ENCODE measurements at places on chromosomes 1 and 21. TPM values are rescaled to one million over a fixed set of nuclear protein-coding genes. Genes with fewer than 3 reads are reported as not detected.
A peak's percentile ranks its signal among the peaks of the same experiment; 100 is the strongest.

GRCh38 chr1:226353698-226354525 lies 44.9 kb upstream of the LIN9 start:
- H3K36me3 ChIP-seq, result peaks cover 13% of the 10 kb centered on the region
- H3K27me3 ChIP-seq, result no peaks in the 10 kb centered on the region
- H3K4me3 ChIP-seq, result no peak overlapping the region

PDC gene
- not detected for total RNA-seq

DNA sequence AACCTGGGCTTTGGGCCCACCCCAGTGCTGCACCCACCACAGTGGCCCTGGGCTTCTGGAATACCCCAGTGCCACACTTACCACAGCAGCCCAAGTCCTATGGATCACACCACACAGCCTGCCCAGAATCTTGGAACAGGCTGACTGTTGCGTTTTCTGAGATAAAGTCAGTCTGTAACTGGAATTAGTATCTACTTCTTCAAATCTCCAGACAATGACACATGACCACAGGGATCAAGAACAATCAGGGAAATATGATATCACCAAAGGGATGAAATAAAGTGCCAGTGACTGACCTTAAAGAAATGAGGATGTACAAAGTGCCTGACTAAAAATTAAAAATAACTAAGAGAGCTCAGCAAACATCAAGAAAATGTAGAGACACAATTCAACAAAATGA lies 239.7 kb upstream of the PLD5 start:
- no peaks in the 10 kb centered on the region for H3K36me3 ChIP-seq
- H3K27me3 ChIP-seq, result no peaks in the 10 kb centered on the region
- no peak overlapping the region for H3K27ac ChIP-seq
- no peaks in the 10 kb centered on the region for H3K4me1 ChIP-seq
- no peak overlapping the region for H3K4me3 ChIP-seq

- no peaks in the 10 kb centered on the region for H3K36me3 ChIP-seq
- H3K27ac ChIP-seq, result no peak overlapping the region
- H3K27me3 ChIP-seq, result peaks cover 5% of the 10 kb centered on the region
- H3K4me1 ChIP-seq, result no peaks in the 10 kb centered on the region
- DNase-seq, result no peak
Measured at GRCh38 chr1:31796707-31797106, 19.1 kb downstream of the SPOCD1 start.

DNA sequence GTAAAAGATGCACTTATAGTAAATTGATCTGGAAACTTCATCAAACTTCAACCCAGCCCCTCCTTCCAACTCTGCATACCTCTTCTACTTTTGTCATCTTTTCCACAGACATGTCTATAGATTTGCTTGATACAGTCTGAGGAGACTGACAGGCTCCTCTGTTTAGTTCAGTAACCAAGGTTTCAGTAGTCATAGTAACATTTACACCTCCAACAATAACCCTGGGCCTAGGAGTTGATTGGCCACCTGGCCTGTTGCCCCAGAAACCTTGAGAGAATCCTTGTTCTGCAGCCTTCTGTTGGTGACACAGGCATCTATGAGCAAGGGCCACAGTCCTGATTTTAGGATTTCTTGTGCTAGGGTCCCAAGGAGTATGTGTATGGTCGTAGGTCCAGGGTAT lies at the start of gene CFAP141:
TSS of gene CFAP141 (minus strand) at position 138 of the 400 bp plus-strand sequence. CDS start at position 112, 26 bp downstream.
- H3K4me3 ChIP-seq, result peak within 1 kb of the TSS; percentile 28
- no peak for DNase-seq
- H3K27me3 ChIP-seq, result no peaks in the 10 kb centered on the region
- peak within 1 kb of the TSS; percentile 97 for H3K27ac ChIP-seq

- no peaks in the 10 kb centered on the region for H3K4me1 ChIP-seq
- H3K27ac ChIP-seq, result no peak overlapping the region
- H3K4me3 ChIP-seq, result no peak overlapping the region
- H3K36me3 ChIP-seq, result no peaks in the 10 kb centered on the region
Measured at GRCh38 chr1:170010443-170010842, 64.1 kb downstream of the KIFAP3 start.

- H3K36me3 ChIP-seq, result peaks cover 20% of the 10 kb centered on the region
- DNase-seq, result no peak
- peak overlapping the region; percentile 95 for H3K27ac ChIP-seq
- H3K4me3 ChIP-seq, result peak overlapping the region; percentile 97
- H3K27me3 ChIP-seq, result no peaks in the 10 kb centered on the region
Measured at GRCh38 chr1:101235216-101235695, 1.6 kb upstream of the S1PR1 start.

- no peak overlapping the region for H3K4me3 ChIP-seq
- peaks cover 13% of the 10 kb centered on the region for H3K4me1 ChIP-seq
- H3K27ac ChIP-seq, result no peak overlapping the region
- H3K36me3 ChIP-seq, result no peaks in the 10 kb centered on the region
Measured at GRCh38 chr1:161719325-161719611, 2.1 kb upstream of the FCRLB start.

GRCh38 chr1:2609319-2610035 lies 22.9 kb downstream of the PRXL2B start:
- no peak overlapping the region for H3K4me3 ChIP-seq
- no peaks in the 10 kb centered on the region for H3K4me1 ChIP-seq
- no peak overlapping the region for H3K27ac ChIP-seq
- H3K36me3 ChIP-seq, result no peaks in the 10 kb centered on the region
- no peak for DNase-seq

GRCh38 chr1:175221557-175222175 lies 29.1 kb upstream of the KIAA0040 start:
- no peaks in the 10 kb centered on the region for H3K27me3 ChIP-seq
- H3K4me1 ChIP-seq, result peaks cover 19% of the 10 kb centered on the region
- H3K36me3 ChIP-seq, result no peaks in the 10 kb centered on the region
- DNase-seq, result no peak
- no peak overlapping the region for H3K4me3 ChIP-seq
- no peak overlapping the region for H3K27ac ChIP-seq

HEYL gene
- total RNA-seq, result 0.10 TPM

DNA sequence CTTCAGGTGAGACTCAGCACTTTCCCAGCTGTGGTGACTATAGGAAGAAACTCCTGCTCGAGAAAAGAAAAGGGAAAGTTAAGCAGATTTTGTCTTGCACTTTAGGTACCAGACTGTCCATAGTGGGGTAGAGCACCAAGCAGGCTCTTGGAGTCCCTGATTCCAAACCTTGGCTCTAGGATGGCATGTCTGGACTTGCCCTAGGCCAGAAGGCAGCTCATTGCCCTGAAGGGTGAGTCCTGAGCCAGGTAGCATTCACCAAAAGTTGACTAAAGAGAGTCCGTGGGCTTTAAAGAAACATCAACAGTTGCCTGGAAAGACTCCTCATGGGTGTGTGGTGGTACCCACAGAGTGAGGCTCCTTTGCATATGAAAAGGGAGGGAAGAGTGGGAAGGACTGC lies 145.2 kb upstream of the SNX7 start:
- no peak overlapping the region for H3K27ac ChIP-seq
- no peak for DNase-seq
- no peaks in the 10 kb centered on the region for H3K4me1 ChIP-seq
- no peaks in the 10 kb centered on the region for H3K36me3 ChIP-seq
- H3K4me3 ChIP-seq, result no peak overlapping the region

GRCh38 chr1:151935154-151935553 lies 25.8 kb upstream of the THEM4 start:
- peaks cover 12% of the 10 kb centered on the region for H3K27me3 ChIP-seq
- H3K4me1 ChIP-seq, result peaks cover 10% of the 10 kb centered on the region

RERE gene
- total RNA-seq, result 82.0 TPM

- H3K27ac ChIP-seq, result no peak overlapping the region
- peaks cover 5% of the 10 kb centered on the region for H3K27me3 ChIP-seq
- DNase-seq, result no peak
- H3K4me3 ChIP-seq, result no peak overlapping the region
- no peaks in the 10 kb centered on the region for H3K4me1 ChIP-seq
Measured at GRCh38 chr1:22654692-22655091, 1.7 kb downstream of the C1QB start.

- no peak overlapping the region for H3K4me3 ChIP-seq
- no peak overlapping the region for H3K27ac ChIP-seq
- DNase-seq, result no peak
- peaks cover 34% of the 10 kb centered on the region for H3K27me3 ChIP-seq
- H3K36me3 ChIP-seq, result peaks cover under 1% of the 10 kb centered on the region
- peaks cover 39% of the 10 kb centered on the region for H3K4me1 ChIP-seq
Measured at GRCh38 chr1:155076371-155076770, 2.3 kb upstream of the EFNA3 start.

DNA sequence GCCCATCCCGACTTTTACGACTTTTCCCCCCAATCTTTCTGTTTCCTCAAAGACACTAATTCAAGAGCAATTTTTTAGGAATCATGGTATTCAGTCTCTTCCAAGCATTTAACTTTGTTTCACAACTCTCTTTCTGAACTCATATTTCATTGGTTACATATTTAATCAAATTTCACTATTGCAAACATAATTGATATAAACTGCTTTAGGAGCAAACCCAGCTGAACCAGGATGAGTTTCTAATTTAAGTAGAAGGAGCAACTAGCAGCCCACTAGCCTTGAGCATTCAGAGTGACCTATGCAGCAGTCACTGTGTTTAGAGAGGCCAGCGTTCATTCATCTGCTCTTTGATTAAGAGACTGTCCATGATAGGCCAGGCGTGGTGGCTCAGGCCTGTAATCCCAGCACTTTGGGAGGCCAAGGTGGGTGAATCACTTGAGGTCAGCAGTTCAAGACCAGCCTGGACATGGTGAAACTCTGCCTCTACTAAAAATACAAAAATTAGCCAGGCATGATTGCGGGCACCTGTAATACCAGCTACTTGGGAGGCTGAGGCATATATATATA lies 1.8 kb downstream of the CELA2B start:
- H3K4me3 ChIP-seq, result no peak overlapping the region
- H3K4me1 ChIP-seq, result no peaks in the 10 kb centered on the region
- no peak for DNase-seq
- H3K36me3 ChIP-seq, result no peaks in the 10 kb centered on the region
- peaks cover 3% of the 10 kb centered on the region for H3K27me3 ChIP-seq

- H3K27me3 ChIP-seq, result peaks cover 5% of the 10 kb centered on the region
- no peak overlapping the region for H3K27ac ChIP-seq
- no peak for DNase-seq
- H3K4me3 ChIP-seq, result no peak overlapping the region
Measured at GRCh38 chr1:59979666-59980065, 53.1 kb upstream of the CYP2J2 start.

- DNase-seq, result no peak
- peaks cover 2% of the 10 kb centered on the region for H3K27me3 ChIP-seq
- H3K36me3 ChIP-seq, result no peaks in the 10 kb centered on the region
- H3K4me1 ChIP-seq, result peaks cover 9% of the 10 kb centered on the region
- H3K4me3 ChIP-seq, result no peak overlapping the region
Measured at GRCh38 chr1:51230501-51231078, 5.5 kb upstream of the RNF11 start.

DNA sequence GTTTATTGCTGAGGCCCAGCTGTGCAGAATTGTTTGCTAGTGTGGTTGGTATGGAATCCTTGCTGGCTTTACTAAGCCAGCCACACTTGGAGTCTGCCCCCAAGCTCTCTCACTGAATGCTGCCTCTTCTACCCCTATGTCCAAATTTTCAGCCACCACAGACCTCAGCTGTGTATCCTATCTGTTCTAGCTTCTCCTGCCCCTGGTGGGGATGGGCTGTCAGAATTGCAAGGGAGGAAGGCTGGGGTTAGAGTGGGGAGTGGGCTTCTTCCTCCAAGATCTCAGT lies 4.4 kb downstream of the NHLH1 start:
- no peaks in the 10 kb centered on the region for H3K36me3 ChIP-seq
- no peak overlapping the region for H3K27ac ChIP-seq
- no peak overlapping the region for H3K4me3 ChIP-seq
- peaks cover 10% of the 10 kb centered on the region for H3K4me1 ChIP-seq

USP33 gene
- total RNA-seq, result 49.9 TPM

DNA sequence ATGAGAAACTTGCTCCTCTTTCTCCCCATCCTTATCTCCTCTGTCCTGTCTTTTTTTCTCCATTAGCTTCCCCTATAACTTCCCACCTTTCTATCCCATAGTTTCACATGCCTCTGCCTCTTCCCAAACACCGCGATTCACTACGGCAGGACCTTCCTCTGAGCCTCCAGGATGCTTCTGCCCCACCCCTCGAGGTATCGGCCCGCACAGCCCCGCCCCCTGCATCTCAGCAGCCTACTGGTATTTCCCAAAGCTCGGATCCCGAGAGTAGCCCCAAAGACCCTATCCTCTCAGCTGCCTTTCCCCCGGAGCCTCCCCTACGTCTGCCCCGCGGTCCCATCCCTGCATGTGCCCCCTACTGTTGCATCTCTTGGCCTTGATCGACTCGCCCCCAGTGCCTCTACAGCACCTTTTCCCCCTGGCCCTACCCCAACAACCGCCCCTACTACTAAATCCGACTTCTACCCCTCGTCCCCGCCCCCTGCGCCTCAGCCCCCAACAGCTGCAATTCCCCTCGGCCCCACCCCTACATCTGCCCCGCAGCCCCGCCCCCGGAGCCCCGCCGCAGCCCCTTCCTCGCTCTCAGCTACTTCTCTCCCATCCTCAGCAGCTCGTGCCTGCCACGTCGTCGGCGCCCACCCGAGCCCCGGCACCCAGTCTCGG lies 512 bp downstream of the PIAS3 start:
- peaks cover 4% of the 10 kb centered on the region for H3K27me3 ChIP-seq
- peaks cover 20% of the 10 kb centered on the region for H3K4me1 ChIP-seq
- H3K36me3 ChIP-seq, result peaks cover 19% of the 10 kb centered on the region
- DNase-seq, result peak; percentile 24
- H3K4me3 ChIP-seq, result peak overlapping the region; percentile 94

Data from activated T-helper 1 cell treated with anti-CD3 and anti-CD28 coated beads, Interleukin-12 subunit alpha, Interleukin-12 subunit beta, Interleukin-2, Interleukin-4 antibody, amounts not matched to agents 30 ng/mL and 10 ng/mL and 1 ng/mL, durations not matched to agents 14 hours and 24 hours and 36 hours (primary cell).